Non-pigmented ciliary epithelial cell (primary cell): ENCODE measurements at places on chromosomes 6 and 20.

DNA sequence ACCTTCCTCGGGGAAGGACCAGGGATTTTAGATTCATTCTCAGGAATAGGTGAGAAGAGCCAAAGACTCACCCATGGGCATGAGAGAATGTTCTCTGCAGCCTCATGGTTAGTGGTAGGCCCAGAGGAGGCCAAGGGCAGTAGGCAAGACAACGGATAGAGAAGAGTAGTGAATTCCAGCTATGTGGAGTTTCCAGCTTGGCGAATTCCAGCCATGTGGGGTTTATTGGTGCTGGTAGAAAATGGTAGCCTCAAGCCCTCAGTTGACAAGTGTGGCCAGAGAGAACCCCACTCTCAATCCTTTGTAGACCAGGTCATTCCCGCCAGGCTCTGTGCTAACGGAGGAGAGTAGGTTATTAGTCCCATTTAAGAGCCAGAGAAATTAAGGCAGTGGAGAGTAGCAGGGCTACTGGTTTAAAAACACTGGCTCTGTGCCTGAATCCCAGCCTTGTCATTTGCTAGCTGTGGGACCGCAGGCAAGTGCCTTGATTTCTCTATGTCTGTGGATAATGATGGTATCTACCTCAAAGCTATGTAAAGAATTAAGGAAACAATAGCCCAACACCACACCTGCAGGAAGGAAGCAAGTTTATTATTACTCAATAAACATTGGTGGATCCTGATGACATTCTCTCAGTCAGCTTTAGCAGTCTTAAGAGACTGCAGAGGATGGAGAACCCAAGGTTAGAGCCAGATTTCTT lies 2.0 kb upstream of the SLC9A8 start:
- DNase-seq, result no peak

DNA sequence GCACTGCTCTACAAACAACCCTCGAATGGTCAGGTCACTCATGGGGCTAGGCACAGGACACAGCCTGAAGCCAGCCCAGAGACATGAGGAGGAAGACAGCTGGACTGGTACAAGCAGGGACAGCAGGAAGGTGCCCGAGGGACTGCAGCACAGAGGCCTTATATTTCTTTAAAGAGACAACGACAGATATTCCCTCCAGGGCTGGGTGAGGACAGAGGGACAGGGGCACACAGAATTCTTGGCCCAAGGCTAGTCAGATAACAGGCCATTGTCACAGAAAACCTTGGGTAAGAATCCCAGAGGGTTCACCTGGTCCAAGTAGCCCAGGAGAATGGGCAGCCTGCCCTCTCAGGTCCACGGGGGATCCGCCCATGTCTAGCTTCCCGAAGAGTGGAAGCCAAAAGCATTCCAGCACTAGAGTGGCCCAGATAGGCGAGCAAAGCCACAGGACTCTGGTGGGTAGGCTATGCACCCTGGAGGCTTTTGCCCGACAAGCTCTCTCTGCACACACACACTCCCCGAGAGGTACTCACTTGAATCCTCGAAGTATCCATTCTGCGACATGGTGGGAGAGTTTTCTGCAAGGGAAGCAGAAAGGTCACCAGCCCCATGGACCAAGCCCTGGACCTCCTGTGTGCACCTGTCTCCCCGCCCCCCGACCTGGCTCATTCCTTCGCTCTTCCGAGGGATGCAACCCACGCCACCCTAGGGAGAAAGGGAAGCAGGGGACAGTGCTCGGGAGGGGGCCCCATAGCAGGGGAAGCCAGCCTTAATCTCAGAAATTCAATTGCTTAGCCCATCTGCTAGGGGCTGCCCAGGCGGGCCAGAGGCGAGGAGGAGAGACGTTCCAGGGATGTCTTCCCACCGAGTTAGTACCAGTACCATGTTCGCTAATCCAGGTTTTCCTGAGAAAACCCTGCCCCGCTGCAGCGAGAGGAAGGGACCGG lies 1.7 kb downstream of the SLC4A11 start:
- DNase-seq, result no peak

DNA sequence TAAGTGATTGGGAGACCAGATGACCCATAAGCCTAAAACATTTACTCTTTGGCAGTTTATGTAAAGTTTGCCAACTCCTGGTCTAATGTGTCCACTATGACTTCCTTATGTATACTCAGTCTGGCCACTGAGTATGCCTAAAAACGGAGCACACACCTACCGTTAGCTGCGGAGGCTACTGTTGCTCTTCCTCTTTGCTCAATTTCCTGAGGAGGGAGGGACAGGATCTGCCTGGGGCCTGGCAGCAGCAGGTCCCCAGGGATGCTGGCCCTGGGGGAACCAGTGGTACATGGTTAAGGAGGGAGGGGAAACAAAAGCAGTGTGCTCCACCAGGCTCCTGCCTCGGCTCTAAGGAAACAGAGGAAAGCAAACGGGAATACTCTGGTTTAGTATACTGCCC lies 113.5 kb downstream of the CDYL start:
- no peak for DNase-seq

DNA sequence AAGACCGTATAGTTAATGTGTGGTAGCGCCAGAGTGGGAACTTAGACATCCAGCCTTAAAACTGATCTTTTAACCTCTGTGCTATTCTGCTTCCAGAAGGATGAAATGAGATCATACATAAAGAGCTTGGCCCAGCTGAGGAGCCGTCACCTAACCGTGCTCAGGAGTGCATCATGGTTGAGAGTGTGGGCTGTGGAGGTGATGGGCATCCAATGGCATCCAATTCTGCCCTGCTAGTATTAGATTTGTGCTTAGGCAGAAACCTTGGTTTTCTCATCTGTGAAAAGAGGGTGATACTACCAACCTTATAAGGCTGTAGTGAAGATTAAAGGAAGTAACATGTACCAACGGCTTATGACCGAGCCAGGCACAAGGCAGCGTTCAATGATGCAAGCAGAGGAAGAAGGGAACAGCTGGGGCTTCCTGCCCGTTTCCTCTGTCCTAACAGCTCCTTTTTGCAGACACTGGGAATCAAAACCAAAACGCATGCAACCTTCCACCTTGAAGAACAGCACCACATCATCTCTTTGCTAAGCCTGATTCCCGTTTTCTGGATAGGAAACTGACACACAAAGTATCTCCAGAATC lies 1.3 kb downstream of the SLC22A16 start:
- no peak for DNase-seq

GRCh38 chr20:43909720-43910119 lies 4.9 kb upstream of the TOX2 start:
- DNase-seq, result no peak

DNA sequence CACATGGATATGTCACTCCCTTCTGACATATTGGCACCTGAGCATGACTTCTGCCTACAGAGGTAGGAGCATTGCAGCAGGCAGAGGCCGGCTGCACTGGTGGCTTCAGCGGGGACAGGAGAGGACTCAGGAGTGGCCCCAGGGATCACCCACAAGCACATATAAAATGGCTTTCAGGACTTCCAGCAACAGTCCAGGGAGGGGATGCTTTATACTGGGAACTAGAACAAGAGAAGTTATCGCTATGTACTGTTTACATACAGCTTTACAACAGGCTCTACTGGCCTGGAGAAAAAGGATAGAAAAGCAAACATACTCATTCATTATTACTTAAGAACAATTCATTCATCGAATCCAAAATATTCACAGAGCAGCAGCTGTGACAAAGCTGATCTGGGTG lies 337.8 kb downstream of the THBS2 start:
- no peak for DNase-seq

GRCh38 chr20:47610247-47610944 lies 108.7 kb downstream of the NCOA3 start:
- peak; percentile 79 for DNase-seq

- no peak for DNase-seq
Measured at GRCh38 chr6:147441751-147442150, 66.7 kb upstream of the SAMD5 start.

GRCh38 chr6:36297051-36297450 lies 27.2 kb downstream of the PNPLA1 start:
- DNase-seq, result no peak

DNA sequence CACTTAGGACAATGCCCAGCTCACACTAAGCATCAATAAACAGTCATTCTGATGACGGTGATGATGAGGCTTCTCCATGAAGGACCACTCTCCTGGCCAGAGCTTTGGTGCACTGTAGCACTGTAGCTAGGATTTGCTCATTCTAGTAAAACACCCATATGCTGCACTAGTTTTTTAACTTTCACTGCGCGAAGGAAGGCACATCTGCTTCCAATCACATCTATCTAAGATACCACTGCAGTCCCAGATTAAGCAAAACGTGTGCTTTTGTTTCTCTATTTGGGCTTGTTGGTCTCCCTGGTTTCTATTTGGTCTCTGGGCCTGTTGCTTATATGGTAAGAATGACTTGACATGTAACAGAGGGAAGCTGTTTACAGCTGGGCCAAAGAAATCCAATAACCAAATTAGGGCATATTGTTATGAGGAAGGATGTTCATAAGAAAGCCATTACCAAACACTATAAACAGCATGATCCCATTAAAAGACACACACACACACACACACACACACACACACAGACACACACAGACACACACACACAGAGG lies 62.4 kb downstream of the FAM229B start:
- no peak for DNase-seq

- no peak for DNase-seq
Measured at GRCh38 chr6:31617010-31617409, 2.0 kb downstream of the AIF1 start.

DNA sequence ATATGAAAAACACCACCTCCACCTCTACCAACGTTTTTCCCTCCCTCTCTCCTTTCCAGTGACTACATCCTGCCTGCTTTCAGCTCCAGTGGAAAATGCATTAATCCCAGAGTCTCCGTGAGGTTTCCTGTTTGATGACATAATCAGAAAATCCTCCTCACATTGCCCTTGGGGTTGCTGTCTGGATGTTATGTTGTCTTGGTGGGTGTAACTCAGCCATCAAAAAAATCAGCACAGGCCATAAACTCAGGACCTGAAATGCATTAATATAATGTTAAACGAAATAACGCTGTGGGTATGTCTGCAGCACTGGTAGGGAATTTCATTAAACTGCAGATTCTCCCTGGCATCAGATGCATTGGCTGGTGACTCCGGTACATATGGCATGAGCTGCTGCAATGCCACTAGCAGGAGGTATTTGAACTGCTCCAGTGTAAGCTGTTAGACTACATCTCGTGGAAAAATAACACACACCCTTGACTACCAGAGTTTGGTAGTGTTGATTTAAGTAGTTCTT lies 297.8 kb downstream of the PRL start:
- DNase-seq, result peak; percentile 66

DNA sequence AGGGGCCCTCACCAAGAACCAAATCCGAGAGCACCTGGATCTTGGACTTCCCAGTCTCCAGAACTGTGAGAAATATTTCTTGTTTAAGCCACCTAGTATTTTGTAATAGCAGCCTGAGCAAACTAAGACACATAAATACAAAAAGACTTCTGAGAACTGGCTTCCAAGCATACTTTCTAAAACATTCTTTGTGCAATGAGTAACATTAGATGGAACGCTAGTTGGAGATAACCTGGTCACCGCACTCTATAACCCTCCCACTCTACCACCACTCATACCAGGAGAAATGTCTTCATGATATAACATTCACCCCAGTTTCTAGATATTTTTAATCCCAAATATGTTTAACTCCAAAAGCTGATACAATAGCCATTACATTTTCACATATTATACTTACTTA lies 169.5 kb upstream of the THEMIS start:
- DNase-seq, result peak; percentile 50

GRCh38 chr20:51067792-51068191 lies 44.9 kb upstream of the KCNG1 start:
- DNase-seq, result no peak

- no peak for DNase-seq
Measured at GRCh38 chr20:11090751-11091150, 417.0 kb upstream of the JAG1 start.

DNA sequence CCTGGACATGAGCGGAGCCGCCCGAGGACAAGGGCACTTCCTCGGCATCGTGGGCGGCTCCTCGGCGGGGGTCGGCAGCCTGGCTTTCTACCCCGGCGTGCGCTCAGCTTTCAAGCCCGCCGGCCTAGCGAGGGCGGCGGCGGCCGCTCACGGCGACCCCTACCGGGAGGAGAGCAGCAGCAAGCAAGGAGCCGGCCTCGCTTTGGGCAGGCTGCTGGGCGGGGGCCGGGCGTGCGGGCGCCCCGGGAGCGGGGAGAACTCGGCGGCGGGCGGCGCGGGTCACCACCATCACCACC lies 6.7 kb downstream of the PRDM13 start:
- no peak for DNase-seq

DNA sequence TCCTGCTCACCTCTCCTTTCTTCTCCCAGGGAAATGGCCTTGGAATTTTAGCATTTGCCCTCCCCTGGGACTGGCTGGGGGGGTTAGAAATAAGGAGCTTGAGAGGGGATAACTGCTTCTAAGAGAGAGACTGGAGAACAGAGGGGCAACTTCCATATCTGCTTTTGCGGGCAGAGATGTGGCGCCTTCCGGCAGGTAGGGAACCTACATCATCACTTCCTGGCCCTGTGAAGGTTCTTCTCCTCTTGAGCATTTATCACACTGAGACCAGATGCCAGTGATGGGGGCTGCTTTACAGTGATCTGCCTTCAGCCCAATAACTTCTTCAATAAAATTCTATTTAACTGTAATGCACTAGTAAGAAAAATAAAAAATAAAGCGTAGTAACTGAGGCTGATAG lies 48.1 kb downstream of the TBC1D7 start:
- DNase-seq, result no peak

DNA sequence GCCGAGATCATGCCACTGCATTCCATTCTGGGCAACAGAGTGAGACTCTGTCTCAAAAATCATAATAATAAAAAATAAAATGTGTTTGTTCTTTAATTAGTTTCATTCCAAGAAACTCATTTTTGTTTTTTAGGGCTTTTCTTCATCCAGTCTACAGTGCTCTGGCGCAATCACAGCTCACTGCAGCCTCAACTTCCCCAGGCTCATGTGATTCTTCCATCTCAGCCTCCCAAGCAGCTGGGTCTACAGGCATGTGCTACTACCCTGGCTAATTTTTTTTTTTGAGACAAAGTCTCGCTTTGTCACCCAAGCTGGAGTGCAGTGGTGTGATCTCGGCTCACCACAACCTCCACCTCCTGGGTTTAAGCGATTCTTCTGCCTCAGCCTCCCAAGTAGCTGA lies 143.6 kb upstream of the JARID2 start:
- no peak for DNase-seq

DNA sequence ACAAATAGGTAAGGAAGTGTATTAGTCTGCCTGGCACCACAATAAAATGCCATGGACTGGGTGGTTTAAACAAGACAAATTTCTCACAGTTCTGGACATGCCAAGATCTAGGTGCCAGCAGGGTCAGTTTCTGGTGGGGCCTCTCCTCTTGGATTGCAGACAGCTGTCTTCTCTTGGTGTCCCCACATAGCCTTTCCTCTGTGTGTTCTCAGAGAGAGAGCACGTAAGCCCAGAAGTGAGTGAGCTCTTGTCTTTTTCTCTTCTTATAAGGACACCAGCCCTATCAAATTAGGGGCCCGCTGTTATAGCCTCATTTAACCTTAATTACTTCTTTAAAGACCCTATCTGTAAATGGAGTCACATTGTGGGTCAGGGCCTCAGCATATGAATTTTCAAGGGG lies 28.3 kb downstream of the SMPDL3A start:
- no peak for DNase-seq
